CD4-positive, alpha-beta T cell treated with Interleukin-10 for 1 hour (primary cell): ENCODE measurements at places on chromosomes 3 and 15.

GRCh38 chr15:43991206-43991605, 164.4 kb downstream of the WDR76 start:
- DNase-seq: no peak

- no peak for DNase-seq
Measured at GRCh38 chr15:56660943-56661342, 72.4 kb downstream of the ZNF280D start.

DNA sequence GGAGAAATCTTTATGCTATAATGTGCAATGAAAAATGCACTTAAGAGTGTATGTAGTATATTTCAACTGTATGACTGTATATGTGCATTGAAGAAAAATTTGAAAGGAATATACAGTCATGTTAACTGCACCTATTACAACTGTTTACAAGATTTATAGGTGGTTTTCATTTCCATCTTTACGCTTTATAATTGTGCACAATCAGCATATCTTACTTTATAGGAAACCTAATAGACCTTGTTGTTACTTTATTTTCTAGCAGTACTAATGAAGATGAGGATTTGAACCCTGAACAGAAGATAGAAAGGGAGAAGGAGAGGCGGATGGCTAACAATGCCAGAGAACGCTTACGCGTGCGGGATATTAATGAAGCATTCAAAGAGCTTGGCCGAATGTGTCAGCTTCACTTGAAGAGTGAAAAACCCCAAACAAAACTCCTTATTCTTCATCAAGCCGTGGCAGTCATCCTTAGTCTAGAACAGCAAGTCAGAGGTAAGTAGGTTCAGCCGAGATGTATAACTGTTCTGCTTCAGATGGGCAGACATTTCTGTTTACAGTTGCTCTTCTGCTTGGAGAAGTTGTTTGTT, 103.4 kb upstream of the CGNL1 start:
- DNase-seq: no peak

DNA sequence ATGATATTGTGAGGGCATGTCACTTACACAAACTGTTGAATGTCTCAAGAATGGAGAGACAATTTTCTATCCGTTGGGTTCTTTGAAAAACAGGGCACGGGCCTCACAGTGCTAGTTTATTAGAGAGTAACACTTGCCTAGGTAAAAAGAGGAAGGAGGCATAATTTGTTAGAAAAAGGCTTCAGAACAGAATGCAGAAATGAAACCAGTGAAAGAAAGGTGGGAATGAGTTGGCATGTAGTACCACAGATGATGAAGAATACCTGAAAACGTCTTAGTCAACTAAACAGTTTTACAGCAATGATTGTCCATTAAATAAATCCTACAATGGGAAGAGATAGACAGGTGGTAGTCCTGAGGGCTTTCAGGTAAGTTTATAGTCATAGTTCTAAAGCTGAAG, 1399.7 kb upstream of the CADM2 start:
- DNase-seq: no peak

DNA sequence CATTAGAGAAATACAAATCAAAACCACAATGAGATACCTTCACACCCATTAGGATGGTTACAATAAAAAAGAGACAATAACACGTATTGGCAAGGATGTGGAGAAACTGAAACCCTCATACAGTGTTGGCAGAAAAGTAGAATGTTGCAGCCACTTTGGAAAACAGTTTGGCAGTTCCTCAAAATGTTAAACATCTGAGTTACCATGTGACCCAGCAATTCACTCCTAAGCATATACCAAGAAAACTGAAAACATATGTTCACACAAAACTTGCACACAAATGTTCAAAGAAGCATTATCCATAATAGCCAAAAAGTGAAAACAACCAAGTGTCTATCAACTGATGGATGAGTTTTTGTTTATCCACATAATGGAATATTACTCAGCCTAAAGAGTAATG, 166.9 kb upstream of the FAM3D start:
- DNase-seq: no peak

DNA sequence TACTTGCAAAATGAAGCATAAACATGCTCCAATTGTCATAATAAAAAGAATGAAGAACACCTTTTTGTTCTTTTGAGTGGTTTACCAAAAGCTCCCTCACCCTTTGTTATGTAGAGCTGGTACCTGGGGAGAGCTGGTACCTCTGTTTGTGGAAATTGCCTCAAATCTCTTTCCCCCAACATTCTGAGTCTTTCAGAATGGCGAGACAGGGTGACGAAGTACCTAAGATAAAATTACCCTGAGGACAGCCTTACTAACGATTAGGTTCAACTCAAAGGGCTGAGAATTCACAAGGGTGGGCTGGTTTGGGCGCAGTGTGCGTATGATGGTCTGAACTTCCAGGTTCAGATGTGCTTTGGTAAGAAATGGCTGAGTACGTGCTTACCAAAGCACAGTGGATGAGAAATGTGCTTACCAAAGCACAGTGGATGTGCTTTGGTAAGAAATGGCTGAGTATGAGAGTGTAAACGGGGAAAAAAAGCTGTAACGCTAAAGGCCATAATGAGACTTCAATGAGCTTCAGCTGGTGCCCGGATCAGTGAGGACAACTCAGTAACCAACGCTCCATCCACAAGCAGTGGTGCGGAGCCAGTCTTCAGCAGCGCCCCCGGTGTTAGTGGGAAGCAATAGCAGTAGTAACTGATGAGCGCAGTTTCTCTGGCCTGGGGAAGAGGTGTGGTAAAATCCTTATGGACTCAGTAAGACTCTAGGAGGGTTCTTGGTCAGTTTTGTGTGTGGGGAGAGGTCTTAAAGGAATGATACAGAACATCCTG, 72.3 kb upstream of the LRIG1 start:
- no peak for DNase-seq

DNA sequence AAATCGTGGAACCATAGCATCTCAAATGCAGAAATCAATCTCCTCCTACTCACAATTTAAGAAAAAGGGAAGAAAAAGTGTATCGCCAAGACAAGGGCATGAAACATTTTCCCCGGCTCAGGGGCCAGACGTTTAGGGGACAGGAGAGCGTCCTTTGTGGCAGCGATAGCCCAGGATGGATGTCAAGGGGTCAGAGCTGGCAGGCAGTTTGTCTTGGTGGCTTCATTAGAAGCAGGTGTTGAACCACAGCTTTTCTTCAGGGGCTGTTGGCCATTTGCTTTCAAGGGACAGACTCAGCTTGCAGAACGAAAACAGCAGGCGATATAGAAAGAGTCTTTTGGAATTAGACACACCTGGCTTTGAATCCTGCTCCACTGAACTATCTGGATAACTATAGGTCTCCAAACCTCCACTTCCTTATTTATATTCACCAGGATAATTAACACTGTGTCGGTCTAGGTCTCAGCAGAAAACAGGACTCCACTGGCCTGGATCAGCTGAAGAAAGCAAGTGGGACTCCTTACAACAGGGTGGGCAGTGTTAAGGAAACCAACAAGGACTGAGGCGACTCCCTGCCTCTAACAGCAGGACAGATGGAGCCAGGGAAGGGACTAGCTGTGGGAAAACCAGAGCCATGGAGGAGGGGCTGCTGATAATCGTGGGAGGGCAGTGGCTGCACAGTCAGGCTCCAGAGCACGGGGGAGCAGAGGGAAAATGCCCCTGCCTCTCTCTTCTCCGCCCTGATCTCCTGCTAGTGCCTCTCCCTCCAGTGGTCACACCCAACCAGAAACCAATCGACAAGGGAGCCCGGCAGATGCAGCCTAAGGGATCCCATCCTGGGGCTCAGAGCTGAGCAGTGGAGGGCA, 123.6 kb downstream of the LIPC start:
- DNase-seq: no peak

DNA sequence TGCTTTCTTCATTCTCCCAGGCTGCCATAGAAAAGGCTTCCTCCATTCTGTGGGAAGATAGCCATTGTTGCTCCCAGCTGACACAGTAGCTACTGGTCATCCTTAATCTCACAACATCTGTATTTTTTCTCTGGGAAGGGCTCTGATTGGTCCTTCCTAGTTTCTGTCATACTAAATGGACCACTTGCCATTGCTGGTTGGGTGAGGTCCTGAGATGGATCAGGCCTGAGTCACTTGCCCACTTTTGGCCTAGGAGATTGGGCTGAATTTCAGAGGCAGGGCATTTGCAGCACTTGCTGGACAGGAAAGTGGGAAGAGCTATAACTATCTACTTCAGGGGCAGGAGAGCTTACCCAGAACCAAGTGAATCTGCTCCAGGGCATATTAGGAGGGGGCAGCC, 106.5 kb upstream of the PROK2 start:
- DNase-seq: no peak

DNA sequence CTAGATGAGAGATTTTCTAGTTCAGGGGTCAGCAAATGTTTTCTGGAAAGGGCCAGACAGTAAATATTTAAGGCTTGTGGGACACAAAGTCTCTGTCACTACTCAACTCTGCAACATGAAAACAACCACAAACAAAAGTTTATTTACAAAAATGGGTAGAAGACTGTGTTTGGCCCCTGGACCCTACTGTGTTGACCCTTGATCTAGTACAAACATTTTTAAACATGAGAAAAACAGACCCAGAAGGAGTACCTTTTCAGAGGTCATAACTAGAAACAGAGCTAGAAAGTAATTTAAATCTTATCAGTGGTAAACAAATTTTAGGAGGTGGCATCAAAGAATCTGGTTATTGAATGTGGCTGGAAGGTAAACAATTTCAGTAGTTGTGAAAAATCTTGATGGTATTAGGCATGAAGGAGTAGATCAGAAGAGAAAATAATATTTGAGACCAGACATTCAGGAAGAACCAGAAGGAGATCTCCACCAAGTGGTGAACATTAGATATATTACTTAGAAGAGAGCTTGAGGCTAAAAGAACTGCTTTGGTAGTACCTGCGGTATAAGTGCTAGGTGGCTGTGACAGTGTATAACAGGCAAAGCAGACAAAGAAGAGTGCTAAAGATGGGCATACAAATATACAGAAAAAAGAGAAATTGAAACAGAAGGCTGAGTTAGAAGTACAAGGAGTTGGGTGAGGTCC, 101.7 kb downstream of the NR1I2 start:
- no peak for DNase-seq
